ENCODE measurements at places on chromosomes 16 and 17.
A peak's percentile ranks its signal among the peaks of the same experiment; 100 is the strongest.

- peak; percentile 88 for DNase-seq
These were observed 7.3 kb downstream of the SLC22A31 start for GRCh38 chr16:89192956-89193575.

- DNase-seq = no peak
These were observed 12.6 kb downstream of the OSBPL7 start for GRCh38 chr17:47808830-47809480.

GRCh38 chr17:1108765-1109605 lies 70.8 kb downstream of the ABR start:
- DNase-seq = peak; percentile 83

DNA sequence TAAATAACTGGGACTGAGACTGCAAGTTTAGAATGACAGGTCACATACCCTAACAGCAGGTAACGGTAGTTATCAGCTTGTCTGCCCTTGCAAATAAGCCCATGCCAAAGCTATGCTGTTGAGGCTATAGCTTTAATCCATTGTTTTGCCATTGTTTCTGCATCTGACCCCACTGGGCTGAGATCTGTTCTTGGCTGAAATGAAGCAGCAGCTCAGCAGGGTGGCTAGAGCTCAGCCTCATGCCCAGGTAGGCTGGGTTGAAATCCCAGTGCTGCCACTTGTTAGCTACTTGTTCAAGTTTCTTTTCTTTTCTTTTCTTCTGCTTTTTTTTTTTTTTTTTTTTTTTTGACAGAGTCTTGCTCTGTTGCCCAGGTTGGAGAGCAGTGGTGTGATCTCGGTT lies 40.1 kb downstream of the NKD1 start:
- DNase-seq = no peak

GRCh38 chr17:3710951-3711383 lies 12.7 kb upstream of the HASPIN start:
- DNase-seq = peak; percentile 83

DNA sequence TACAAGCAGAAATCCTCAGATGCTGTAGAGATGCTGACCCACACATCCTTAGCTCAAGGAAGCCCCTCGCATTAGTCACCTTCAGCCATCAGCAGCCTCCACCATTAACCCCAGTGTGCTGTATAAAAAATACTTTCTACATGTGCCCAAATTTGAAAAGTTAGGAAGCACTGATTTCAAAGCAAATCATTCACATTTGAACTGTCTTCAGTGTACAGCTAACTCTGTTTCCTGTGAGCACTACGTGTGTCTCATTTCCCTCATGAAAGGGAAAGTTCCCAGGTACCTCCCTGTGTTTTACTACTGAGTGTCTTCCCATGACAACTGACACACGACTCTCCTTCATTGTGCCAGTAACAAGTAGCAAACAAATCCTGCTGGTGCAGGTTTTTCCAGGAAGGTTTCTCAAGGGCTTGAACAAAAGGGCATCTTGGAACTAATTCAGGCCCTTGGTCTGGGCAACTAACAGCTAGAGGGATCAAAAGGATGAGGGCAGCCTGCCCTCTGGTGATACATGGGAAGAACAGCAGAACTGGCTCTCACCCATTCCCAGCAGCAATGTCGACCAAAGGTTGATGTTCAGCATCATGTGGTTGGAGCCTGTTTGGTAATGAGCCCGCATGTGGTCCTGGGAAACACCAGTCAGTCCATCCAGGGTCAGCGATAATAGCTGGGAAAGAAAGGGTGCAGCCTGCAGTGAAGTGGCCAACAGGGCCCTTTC lies 4.0 kb downstream of the SLC35B1 start:
- DNase-seq = no peak

GRCh38 chr17:15971098-15971678 lies 26.3 kb downstream of the ADORA2B start:
- DNase-seq = no peak

- no peak for DNase-seq
These were observed 538.5 kb upstream of the CDH11 start for GRCh38 chr16:65660390-65660789.

- no peak for DNase-seq
These were observed 596.0 kb upstream of the GOT2 start for GRCh38 chr16:59330019-59330670.

- DNase-seq = peak; percentile 62
These were observed 516 bp downstream of the SLC16A6 start for GRCh38 chr17:68290268-68290954.

DNA sequence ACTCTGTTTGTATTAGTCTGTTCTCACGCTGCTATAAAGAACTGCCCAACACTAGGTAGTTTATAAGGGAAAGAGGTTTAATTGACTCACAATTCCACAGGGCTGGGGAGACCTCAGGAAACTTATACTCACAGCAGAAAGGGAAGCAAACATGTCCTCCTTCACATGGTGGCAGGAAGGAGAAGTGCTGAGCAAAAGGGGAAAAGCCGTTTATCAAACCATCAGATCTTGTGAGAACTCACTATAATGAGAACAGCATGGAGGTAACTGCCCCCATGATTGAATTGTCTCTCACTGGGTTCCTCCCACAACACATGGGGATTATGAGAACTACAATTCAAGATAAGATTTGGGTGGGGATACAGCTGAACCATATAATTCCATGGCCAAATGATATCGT lies 30.9 kb downstream of the ABCC1 start:
- DNase-seq = no peak

GRCh38 chr16:87471278-87472141 lies 21.3 kb downstream of the ZCCHC14 start:
- DNase-seq = no peak

DNA sequence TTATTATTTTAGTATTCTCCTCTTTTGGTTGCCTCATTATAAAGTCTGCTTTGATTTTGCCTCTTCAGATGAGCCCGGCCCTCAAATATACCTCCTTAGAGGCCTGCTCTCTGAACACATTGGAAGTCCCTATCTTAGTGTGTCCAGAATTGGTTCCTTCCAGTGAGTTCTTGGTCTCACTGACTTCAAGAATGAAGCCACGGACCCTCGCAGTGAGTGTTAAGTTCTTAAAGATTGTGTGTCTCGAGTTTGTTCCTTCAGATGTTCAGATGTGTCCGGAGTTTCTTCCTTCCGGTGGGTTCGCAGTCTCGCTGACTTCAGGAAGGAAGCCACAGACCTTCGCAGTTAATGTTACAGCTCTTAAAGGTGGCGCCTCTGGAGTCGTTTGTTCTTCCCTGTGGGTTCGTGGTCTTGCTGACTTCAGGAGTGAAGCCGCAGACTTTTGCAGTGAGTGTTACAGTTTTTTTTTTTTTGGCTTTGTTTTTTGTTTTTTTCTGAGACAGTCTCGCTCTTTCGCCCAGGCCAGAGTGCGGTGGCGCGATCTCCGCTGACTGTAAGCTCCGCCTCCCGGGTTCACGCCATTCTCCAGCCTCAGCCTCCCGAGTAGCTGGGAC lies 45.8 kb upstream of the NOS2 start:
- DNase-seq = no peak

- DNase-seq = no peak
These were observed 8.6 kb downstream of the ZNHIT3 start for GRCh38 chr17:36495076-36495578.

DNA sequence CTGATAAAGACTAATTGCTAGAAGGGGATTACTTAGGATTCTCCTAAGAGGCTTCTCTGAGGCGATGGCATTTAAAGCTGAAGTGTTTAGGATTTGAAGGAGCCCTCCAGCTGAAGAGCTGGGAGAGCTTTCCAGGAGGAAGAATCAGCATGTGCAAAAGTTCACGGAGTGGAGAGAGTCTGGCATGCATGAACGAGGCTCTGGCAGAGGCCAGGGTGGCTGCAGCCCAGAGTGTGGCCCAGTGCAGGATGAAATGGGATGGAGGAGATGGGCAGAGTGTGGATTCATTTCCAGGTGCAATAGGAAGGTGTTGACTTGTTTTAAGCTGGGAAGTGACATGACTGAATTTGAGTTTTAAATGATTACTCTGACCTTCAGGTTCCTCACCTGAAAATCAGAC lies 249.0 kb upstream of the CCL2 start:
- DNase-seq = no peak

- no peak for DNase-seq
These were observed 87.8 kb downstream of the PLXDC1 start for GRCh38 chr17:39063681-39064069.

DNA sequence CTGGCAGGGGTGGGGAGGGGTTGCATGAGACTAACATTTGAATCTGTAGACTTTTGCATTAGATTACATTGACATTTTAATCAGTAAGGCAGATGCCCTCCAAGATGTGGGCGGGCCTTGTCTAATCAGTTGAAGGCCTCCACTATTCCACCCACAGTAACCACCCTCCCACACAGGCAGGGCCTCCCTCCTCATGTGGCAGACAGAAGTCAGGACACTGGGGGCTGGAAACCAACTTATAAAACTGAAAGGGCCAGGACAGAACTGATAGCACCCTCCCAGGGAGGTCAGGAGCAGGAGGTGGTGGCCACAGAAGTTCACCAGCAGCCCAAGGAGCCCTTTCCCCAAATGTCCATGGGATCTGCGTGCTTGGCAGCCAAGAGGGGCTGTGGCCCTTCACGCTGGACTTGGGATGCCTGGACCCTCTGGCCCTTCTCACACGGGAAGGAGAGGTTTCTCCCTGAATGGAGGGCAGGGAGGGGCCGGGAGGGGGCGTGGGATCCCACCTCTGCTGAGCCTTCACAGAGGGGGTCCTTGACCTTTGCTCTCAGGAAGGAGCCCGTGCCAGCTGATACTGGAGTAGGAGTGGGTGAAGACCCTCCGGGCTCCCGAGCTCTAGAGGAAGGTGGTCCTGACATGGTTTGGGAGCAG lies 4.6 kb downstream of the PYCR1 start:
- DNase-seq = no peak

GRCh38 chr17:39014795-39015545 lies 47.8 kb upstream of the FBXO47 start:
- DNase-seq = no peak

DNA sequence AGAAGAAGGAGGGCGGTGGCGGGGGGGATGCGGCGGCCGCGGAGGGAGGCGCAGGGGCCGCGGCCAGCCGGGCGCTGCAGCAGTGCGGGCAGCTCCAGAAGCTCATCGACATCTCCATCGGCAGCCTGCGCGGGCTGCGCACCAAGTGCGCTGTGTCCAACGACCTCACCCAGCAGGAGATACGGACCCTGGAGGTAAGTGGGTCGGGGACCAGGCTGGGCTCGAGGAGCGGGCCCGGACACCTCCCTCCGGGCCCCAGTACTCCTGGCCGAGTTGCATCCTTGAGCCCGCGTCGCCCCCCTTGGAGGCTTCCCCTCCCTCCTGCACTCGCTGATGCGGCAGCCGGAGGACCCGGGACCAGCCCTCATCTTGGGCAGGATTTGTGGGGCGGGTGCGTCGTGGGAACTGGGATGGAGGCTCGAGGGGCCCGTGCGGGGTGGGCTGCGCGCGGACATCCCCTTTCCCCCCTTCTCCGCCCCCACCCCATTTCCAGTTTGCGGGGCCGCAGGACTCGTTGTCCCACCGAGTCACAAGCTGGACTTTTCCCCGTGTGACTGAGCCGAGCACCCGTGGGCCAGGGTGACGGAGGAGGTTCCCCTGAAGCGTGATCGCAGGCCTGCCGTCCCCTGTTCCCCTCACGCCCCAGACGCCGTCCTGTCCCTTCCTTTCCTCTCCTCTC lies 572 bp downstream of the KSR1 start:
- DNase-seq = peak; percentile 41

DNA sequence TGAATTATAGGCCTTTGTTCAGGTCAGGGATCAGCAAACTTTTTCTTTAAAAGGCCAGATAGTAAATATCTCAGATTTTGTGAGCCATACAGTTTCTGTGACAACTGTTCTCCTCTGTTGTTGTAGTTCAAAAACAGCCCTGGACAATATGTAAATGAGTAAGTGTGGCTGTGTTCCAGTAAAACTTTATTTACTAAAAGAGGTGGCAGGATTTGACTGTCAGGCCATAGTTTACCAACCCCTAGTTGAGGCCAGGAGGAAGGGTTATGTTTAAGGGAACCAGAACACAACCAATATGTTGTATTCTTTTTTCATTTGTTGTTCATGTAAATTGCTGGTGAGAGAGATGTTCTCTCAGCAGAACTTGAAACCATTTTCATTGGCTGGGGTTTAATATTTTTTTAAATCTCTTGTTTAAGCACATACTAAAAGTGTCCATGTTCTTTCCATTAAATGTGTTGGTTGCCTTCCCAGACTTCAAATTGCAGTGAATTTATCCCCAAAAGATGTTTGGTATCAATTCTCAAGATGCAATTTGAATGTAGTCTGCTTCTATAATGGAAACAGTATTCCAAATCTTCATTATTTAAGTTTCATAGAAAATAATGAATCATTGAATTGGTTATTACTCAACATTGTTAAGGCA lies 260.3 kb downstream of the FTO start:
- DNase-seq = no peak

GRCh38 chr16:81371106-81371505 lies 56.3 kb downstream of the GAN start:
- DNase-seq = no peak

DNA sequence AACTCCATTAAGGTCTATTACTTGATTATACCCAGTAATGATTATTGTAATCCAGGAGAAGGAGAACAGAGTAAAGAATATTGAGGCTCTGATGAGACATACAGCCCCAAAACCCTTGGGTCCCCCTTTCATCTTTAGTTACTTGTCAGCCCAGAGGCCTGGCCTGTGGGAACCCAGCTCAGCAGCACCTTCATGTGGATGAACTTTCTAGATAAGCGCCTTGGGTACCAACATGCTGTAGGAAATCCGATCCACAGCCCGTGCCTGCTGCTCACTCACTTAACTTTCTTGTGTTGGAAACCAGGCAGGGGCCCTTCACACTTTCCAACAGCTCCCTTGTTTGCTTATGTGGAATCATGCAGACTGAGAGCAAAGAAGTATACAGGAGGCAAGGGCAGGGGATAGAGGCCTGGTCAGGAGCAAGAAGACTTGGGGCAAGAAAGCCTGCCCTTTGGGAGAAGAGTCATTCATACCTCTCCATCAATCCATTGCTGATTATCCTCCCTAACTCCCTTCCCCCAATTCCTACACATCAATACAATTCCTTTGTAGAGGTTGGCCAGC lies 64.0 kb upstream of the SOX9 start:
- DNase-seq = no peak

DNA sequence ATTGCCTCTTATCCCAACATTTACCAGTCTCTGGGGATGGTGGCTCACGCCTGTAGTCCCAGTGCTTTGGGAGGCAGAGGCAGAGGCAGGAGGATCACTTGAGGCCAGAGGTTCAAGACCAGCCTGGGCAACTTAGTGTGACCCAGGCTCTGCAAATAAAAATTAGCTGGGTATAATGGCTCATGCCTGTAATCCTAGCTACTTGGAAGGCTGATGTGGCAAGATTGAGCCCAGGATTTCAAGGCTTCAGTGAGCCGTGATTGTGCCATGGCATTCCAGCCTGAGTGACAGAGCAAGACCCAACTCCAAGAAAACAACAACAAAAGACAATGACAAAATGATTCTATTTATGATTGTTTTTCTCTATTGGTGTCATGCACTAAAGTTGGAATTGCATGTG lies 244.9 kb downstream of the RBFOX1 start:
- DNase-seq = no peak

- no peak for DNase-seq
These were observed 16.8 kb downstream of the TCF25 start for GRCh38 chr16:89890200-89890599.

GRCh38 chr17:60823515-60823914 lies 145.9 kb downstream of the BCAS3 start:
- DNase-seq = no peak

Measured in GM20000 (cell line).